HCEC 1CT (cell line): ENCODE measurements at places on chromosomes 1 and 21.

- DNase-seq = peak; percentile 39
Observed at GRCh38 chr21:25453524-25453923, 153.8 kb downstream of the MRPL39 start.

- no peak for DNase-seq
Observed at GRCh38 chr21:26916799-26917198, 50.1 kb downstream of the ADAMTS5 start.

DNA sequence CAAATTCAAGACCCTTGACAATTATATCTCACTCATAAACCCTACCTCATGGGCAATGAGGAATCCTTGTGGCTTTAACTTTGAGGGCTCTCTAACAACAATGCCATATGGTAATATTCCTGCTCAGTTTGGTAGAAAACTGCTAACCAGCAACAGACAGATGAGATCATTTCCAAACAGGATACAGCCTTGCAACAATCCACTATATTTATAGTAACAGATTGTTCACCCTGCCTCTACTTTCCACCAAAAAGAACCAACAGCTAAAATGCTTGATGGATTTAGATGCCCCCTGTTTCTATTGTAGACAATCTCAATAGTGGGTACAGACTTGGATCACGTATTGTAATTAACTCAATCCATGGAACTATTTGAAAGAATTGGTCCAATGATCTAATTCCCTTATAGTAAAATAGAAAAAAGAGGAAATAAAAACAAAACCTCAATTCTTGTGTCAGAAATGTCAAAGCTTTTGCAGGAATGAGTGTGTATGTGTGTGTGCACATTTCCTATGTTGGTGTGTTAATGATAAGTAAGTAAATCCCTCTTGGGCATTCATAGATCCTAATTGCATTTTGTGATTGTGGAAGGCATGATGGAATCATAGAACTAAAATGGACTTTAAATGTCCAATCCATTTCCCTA, 100.0 kb upstream of the EDEM3 start:
- peak; percentile 64 for DNase-seq

DNA sequence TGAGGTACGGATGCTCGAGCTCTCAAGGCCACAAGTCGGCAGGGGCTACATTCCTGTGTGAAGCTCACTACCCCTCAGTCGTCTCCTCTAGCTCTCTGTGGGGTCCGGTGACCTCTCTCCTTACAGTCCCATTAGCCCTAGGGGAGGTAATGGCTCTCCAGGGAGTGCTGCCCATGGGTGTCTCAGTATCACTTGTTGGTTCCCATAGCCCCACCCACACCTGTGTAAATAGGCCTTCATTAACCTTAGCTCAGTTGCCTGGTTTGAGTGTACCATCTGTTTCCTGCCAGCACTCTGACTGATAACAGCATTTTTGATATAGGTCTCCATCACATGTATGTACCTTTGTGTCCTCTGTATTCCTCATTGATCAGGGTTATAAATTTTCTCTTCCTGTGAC, 133.2 kb upstream of the KCNJ15 start:
- no peak for DNase-seq

DNA sequence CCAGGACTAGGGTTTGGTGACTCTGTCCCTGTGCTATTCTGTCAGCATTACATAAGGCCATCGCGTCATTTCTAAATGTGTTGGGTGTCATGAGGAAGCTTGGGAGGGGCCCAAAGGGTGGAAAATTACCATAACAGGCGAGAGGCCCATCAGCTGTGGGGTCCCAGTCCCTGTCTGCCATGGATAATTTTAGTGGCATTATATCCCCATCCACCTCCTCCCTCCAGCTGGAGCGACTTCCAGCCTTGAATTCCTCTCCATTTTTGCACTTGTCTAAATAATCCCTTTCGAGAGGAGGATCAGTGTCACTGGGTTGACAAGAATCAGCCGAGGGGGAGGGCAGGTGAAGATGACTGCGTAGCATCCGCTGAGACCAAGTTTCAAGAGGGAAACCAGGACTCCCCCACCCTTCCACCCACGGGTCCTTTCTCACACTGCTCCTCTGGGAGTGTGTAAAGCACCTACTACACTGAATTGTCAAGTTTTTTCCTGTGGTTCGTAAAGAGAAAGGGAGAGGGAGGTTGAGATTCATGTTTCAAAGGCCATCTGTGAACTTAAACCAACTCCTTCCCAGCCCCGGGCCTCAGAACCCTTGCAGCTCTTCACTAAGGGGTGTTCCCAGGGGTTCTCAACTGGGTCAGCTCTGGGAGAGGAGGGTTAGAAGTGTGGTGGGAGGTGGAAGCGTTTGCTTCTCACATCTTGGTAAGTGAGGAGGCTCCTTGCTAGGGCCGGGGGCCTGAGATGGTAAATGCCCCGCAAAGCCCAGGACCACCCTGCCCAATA, 29.2 kb downstream of the VASH2 start:
- DNase-seq = no peak

DNA sequence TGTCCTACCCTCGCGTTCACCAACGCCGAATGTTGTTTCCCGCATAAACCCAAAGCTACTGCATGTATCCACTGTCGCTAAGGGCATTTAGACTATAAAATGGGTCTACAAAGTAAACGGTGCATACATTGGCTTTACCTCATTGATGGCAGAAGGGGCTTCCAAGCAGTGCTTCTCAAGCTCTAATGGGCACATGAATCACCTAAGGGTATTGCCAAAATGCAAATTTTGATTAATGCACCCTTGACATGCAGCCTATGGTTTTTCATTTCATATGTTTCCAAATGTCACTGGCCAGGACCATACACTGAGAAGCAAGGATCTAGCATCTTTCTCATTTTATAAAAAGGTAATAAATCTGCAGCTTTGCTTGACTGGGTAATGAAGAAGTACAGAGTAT, 2.7 kb downstream of the OR6F1 start:
- DNase-seq = no peak

DNA sequence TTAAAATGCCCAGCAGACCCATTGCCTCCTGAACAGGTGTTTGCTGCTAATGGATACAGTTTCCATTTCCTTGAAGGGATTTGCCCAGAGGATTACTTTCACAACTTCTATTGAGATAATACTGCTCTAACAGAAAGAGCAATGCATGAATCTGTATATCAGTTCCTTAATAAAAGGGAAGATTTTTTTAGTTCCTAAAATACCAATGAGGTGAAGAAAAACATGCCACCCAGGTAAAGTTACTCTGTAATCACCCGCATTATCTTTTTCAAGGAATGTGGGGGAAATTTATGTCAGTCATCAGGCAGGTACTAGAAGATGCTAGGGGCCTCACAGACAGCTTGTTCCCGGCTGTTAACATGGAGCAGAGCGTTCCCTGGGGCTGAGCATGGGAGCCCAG, 41.1 kb downstream of the KCNJ15 start:
- DNase-seq = no peak

DNA sequence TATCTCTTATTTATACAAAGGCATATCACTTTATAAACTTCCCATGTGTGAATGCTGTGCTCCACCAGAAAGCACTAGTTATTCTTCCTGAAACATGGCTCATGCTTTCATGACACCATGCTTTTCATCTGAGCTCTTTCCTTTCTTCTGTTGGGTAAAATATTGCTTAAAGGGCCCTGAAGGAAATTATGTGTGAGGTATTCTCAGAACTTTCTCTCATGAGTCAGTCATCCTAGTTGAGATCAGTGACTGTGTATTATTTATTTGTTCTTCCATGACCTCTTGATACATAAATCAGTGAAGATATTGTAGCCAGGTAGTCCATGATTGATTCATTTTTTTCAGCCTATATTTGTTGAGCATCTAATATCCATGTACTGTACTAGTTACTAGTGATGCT, 54.8 kb downstream of the CYP2J2 start:
- DNase-seq = no peak

GRCh38 chr1:91783423-91784170, 102.4 kb downstream of the TGFBR3 start:
- peak; percentile 41 for DNase-seq

DNA sequence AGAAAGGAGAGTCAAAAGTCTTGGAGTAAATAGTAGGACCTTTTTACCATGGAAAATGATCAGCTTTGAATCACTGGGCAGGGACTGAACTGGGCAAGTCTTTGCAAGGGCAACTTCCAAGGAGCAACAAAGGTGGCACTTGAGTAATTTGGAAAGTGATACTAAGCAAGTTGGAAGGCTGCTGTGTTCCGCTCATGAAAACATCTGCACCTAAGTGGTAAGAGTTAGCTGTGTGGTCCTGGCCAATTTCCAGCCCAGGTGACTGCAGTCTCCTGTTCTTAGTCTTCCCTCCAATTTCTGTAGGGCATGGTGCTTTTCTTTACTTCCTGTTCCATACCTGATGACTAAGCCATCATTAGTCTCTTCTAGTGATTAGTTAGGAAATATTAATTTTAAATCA, 35.5 kb upstream of the PRDM2 start:
- no peak for DNase-seq

- no peak for DNase-seq
Observed at GRCh38 chr1:212504171-212504803, 71.6 kb downstream of the NENF start.

DNA sequence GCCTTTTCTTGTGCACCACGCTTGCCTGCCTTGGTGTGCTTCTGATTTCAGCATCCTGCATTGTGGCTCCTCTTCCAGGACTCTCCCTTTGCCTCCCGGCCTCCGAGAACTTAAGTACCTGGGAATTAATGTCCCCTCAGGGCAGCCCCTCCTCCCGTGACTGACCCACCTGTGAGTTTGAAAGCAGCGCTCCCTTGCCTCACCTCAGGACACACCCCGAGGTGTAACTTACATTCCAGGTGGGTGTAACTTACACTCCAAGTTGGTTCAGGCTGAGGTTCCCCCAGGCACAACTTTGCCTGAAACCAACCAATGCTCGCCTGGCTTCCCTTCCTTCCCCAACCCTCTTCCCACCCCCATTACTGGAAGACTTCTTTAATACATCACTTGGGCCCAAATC, 161.4 kb downstream of the KAZN start:
- DNase-seq = no peak

DNA sequence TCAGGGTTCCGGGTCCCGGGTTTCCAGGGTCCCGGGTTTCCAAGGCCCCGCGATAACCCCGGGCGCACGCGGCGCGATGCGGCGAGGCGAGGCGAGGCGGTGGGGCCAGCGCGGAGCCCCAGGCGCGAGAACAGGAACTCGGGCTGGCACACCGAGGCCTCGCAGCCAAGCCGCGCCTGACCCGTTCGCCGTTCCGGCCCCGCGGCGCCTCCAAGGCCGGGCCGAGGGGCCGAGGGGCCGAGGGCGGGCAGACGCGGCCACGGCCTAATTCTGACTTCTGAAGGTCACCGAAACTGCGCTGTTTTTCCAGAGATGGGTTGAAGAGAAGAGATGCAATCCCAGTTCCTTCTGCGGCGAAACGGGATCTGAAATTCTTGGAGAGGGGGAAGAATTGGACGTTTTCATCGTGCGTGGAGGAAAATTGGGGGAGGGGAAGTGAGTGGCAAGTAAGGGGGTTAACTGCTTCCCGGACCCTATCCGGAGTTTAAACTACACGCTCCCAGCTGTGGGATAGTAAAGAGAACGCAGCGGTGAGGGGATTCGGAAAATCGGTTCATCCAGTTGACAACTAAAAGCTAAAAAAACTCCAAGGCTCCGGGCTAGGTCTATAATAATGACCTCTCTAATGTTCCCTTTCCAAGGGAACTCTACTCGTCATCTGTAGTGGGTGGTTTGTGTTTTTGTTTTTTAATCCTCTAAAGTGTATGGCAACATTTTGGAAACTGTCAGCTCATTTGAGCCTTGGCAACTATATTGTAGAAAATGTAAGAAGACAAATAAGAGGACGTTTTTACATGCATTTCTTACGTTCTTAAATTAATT, 8.2 kb downstream of the TBX15 start:
- no peak for DNase-seq

- DNase-seq = peak; percentile 18
Observed at GRCh38 chr1:1889090-1889750, 1.7 kb downstream of the GNB1 start.

GRCh38 chr1:24564695-24565094, 8.8 kb downstream of the NCMAP start:
- no peak for DNase-seq

GRCh38 chr1:10207810-10208209, 2.6 kb upstream of the KIF1B start:
- DNase-seq = no peak

DNA sequence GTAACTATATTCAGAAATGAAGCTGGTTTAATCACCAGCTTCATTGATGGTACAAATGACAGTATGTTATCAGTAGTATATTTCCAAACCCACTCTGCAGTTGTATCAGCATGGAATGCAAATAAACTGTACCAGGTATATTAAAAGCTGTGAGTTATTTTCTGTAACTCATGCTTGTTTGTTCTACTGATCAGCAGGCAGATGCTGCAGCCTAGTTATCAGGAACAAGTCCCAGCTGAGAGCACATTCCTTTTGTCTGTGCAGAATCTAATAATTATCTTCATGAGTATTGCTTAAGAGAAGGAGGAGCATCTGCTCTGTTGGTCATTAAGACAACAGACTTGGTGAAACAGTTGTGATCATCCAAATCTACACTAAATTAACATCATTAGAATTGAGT, 1331.1 kb downstream of the MRPL39 start:
- DNase-seq = no peak

- no peak for DNase-seq
Observed at GRCh38 chr1:107653005-107653404, 312.0 kb downstream of the VAV3 start.

DNA sequence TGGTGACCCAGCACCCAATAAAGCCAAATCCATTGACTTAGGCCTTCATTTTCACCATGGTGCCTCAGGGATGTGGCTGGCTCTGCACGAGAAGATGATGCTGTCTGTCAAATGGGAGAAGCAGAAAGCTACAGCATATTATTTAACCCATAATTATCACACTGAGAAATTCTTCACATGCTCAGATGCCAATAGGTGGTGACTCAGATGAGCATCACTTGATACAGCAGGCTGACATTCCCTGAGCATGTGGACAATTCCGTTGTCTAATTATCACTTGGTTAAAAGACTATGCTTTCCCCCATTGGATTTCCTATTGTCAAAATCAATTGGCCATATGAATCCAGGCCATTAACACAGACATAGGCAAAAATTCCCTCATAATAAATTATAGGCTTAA, 44.0 kb upstream of the HSD3B1 start:
- DNase-seq = no peak

DNA sequence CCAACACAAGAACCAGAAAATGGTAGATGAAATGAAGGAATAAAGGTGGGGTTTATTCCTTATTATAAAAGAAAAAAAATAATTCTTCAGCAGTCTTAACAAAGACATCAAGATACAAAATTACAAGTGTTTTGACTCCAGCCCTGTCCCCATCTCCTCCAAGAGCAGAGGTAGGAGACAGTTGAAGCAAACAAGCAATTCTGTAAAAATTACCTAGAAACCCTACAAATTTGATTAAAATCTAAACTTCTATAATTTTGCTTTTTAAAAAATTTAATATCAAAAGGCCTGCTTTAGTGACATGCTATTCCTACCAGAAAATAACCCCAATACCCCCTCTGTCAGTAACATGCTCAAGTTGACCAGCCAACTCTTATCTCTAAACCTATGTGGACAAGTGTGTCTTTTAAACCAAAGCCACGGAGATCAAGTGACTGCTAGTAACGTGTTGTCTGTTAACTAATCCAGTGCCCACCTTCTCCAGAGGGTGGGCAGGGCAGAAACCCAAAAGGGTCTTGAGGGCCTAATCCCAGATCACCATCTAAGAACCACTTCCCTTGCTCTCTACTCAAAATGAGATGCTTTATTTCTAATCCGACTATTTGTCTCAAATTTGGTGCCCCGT, 8.4 kb downstream of the GLUL start:
- DNase-seq = no peak

- DNase-seq = no peak
Observed at GRCh38 chr1:22241811-22242210, 98.9 kb upstream of the WNT4 start.
